Activated naive CD4-positive, alpha-beta T cell treated with anti-CD3 and anti-CD28 coated beads, Interleukin-2, amount 50 U/mL, for 16 hours (primary cell): ENCODE measurements at places on chromosomes 3 and 15.
A peak's percentile ranks its signal among the peaks of the same experiment; 100 is the strongest.

GRCh38 chr3:39664931-39665330 is 144.5 kb upstream of the MYRIP start:
- DNase-seq: no peak

- DNase-seq: no peak
Measured at GRCh38 chr15:65006876-65007275, 17.2 kb upstream of the SPG21 start.

GRCh38 chr15:79728867-79729266 is 167.9 kb downstream of the MTHFS start:
- no peak for DNase-seq

DNA sequence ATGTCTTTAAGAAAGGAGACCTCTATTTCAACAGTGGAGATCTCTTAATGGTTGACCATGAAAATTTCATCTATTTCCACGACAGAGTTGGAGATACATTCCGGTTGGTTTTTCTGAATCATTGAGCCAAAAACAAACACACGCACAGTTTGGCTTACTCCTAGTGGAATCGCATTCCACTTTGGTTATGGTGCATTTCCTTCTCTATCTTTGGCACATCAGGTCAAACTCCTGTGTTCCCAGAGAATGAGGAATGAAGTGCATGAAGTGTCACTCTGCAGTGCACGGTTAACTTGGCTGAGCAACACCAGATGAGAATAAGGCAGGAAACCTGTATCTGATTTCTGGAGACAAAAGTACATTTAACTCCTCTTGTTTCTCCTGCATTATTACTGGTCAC is 38.5 kb downstream of the HDC start:
- DNase-seq: no peak

DNA sequence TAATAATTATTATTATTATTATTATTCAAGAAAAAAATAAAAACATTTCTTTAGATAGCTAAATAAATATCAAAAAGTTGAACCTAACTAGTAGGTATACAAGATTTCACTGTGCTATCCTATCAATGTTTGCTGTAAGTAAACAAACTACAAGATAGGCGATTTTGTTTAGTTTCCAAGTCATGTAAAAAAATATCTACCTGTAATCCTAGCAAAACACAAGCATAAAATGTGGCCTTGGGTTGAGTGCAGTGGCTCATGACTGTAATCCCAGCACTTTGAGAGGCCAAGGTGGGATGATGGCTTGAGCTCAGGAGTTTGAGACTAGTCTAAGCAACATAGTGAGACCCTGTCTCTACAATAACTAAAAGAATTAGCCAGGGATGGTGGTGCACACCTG is 71.6 kb upstream of the CSPG5 start:
- DNase-seq: no peak

- no peak for DNase-seq
Measured at GRCh38 chr3:184315871-184316661, 1.7 kb downstream of the EIF4G1 start.

GRCh38 chr3:27532426-27533260 is 48.5 kb upstream of the SLC4A7 start:
- DNase-seq: no peak

- DNase-seq: no peak
Measured at GRCh38 chr15:100339999-100340398, 1.8 kb downstream of the ADAMTS17 start.

DNA sequence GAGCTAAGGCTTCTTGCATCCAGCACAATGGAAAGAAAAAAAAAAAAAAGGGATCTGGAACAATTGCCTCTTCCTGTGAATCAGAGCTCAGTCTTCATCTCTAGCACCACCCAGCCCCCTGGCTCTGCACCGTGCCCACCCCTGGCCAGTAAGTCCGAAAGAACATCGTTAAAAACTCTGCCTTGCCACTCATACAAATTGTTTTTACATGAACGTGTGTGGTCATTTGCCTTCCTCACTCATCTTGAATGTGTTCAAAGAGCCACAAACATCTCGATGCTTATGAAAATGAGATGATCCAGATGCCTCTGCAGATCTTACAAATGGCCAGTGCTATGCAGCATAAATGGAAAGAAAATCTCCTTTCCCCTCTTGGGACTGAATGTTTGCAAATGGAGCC is 400.0 kb upstream of the PPP2R3A start:
- DNase-seq: no peak

- DNase-seq: no peak
Measured at GRCh38 chr3:28476194-28476593, 127.6 kb upstream of the AZI2 start.

DNA sequence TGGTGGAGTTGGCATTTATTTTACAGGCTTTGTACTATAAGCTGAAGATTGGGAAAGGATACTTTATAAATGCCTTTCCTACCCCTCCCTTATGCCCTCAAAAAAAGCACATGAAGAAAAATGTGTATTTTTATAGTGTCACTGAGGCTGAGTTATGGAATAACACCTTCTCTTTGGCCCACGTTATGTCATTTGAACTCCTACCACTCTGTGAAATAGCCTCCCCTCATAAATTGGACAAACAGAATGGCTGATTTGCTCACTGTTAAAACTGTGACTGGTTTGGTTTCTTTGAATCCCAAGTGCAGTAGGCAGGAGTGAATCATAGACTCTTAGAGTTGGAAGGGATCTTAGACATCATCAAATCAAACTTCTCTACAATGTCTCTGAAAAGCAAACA is 95.2 kb upstream of the SKOR1 start:
- DNase-seq: no peak

DNA sequence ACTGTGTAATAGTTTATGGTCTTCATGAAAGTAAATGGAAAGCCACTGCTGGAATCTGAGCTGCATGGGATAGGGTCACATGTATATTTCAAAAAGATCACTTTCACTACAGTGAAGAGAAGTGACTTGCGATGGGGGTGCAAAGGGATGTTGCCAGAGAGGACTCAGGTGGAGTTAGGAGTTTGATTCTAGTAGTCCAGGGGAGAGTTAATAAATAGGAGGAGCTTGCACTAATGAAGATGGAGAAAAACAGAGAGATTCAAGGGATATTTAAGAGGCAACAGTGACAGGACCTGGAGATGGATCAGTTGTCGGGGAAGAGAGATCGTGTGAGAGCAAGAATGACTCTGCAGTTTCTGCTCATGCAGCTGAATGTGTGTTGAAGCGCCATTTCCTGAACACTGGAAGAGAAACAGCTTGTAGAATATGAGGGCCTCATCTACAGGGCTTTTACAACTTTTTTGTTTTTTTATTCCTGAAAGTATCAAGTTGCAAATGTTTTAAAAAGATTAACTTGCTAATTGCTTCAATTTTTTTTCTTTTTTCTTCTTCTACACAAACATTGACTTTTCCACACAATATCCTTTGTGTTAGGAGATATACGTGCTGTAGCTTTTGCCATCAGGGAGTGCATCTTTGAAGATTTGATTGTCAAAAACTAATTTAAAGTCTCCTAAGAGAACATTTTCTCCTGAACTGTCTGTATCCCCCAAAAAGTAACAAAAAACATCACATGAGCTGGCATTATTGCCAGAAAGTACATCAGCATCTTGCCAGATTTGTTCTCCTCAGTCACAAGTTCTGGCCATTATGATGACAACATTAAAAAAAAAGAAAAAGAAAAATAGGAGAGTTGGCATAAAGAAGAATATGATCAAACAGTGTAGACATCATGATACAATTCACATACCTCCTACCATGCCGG is 37.5 kb downstream of the SETMAR start:
- no peak for DNase-seq

- DNase-seq: no peak
Measured at GRCh38 chr3:150114873-150115540, 144.3 kb upstream of the PFN2 start.

GRCh38 chr15:61035311-61035710 is 193.8 kb downstream of the RORA start:
- no peak for DNase-seq

DNA sequence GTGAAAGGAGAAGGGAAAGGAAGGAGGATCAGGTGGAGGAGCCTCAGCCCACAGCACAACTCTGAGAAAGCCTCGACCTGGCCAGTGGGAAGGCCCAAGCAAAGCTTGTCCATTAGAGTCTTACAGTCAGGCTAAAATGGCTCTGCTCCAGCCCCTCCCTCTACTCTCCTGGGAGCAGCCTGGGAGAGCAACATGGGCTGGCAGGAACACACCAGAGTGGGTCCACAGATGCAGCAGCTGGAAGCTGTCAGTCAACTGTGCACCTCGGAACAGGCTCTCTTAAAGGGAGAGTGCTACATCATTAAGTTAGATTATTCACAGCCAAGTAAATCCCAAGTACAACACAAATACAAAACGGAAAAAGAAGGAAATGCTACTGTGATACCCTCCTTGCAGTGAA is 98.0 kb upstream of the LIMD1 start:
- no peak for DNase-seq

GRCh38 chr3:156605686-156606605 is 51.0 kb upstream of the SSR3 start:
- DNase-seq: no peak

- DNase-seq: no peak
Measured at GRCh38 chr15:41507820-41508290, 5.8 kb downstream of the LTK start.

DNA sequence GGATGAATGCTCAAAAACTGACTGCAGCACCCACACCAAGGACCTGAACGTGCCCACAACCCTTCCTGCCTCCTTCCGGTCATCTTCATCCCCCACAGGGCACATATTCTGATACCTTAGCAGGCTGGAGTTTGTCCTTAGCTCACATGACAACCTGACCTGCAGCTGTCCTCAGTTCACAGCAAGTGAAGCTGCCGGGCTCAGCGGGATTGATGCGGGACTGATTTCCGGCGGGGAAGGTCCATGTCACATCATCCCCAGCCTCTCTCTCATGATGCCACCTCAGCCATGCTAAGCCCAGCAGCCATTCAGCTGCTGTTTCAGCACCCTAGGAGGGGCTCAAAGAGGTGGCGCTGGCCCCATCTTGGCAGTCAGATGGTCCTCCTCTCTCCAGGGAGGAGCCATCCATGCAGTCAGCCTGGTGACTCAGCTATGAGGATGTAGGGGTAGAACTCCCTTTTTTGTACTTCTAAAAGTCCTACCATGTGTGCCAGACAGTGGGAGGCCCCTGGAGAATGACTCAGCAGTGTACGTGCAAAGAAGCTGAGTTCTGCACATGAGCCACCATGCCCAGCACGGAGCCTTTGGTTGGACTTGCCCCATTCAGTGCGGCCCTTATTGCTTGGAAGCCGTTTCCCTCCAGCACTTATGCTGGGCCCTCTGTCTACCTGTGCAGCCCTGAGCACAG is 9.5 kb downstream of the CA12 start:
- DNase-seq: no peak

- no peak for DNase-seq
Measured at GRCh38 chr3:73107676-73108187, 46.3 kb downstream of the EBLN2 start.

- no peak for DNase-seq
Measured at GRCh38 chr3:3648988-3649679, 150.1 kb upstream of the LRRN1 start.

DNA sequence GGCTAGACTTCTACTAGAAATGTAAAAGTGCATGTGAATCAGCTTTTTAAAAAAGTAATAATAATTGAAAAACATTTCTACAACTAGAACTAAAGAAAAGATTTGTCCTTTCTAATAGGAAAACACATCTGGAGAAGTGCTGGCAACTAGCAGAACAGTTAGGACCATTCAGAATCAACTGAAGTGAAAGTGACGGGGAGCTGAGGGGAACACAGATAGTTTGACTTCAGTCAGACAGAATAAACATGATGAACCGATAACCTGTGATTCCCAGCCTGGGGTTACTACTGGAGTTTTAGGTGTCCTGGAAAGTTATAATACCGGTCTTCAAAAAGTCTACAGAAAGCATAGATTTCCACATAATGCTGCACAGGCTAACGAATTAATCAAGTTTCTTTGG is 28.1 kb downstream of the OPA1 start:
- no peak for DNase-seq

DNA sequence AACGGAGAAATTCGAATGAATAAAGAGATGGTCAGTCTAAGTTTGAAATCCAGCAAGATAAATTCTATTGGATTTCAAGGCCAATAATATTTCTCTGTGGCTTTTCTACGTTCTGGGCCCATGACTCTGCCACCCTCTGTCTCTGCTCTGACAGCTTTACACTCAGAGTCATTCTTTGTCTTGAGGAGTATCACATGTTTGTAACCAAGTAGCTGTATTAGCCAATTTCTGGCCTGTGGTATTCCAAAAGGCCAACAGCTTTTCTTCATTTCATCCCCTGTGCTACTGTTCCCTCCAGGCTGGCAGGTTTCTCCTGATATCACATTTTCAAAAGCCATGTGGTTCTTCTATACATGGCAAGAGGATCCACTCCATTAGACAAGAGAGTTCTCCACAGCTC is 324.1 kb upstream of the CNTN4 start:
- no peak for DNase-seq

- peak; percentile 56 for DNase-seq
Measured at GRCh38 chr3:192850451-192850981, 67.1 kb downstream of the MB21D2 start.

- DNase-seq: no peak
Measured at GRCh38 chr3:129016720-129017483, 15.8 kb downstream of the EFCC1 start.
